ENCODE measurements at places on chromosomes 1 and 21.

DNA sequence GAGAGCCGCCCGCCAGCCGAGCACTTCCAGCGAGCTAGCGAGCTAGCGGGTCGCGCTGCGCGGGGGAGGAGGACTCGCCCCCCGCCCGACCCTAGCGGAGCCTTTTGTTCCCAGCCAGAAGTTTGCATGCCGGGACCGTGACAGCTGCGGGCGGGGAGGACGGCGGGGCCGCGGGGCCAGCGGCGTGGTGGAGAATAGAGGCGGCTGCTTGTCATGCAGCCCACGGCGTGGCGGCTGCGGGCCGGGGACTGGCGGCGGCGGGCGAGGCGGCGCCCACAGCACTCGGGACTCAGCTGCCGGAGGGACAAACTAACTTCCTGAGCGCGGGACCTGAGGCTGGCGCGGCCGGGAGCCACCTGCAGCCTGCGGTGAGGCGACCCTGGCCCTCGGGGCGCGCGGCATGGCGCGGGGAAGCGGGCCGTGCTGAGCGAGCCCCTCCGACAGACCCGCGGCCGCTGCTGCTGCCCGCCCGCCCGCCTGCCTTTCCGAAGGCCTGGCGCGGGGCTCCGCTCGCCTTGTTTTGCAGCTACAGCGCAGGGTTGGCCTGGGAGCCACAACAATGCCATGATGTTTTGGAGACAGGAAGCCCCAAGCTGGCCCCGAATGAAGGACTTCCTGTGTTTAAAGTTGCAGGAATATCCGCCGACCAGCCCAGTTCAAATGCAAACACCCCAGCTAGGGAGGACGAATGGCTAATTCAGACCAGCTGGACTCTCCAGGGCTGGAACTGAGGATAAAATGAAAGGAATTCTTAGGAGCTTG lies 82.2 kb upstream of the BMP8A start:
- DNase-seq: no peak

DNA sequence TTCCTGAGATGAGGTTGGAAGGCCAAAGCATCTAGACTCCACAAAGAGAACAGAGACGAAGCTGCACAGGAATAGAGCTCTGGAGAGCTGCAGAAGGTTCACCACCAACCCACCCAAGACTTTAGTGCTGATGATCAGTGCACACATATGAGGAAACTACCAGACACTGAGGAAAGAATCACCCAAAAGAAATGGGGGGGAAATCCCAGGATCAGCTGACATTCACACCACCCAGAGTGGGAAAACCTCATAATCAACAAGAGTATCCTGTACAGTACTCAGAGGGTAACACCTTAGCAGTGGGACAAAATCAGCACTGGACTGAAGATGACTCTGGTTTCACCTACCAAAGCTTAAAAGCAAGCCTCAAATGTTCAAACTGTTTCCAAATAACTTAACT lies 36.4 kb downstream of the DENND1B start:
- no peak for DNase-seq

GRCh38 chr1:219876798-219877209 lies 51.6 kb downstream of the SLC30A10 start:
- DNase-seq: no peak

DNA sequence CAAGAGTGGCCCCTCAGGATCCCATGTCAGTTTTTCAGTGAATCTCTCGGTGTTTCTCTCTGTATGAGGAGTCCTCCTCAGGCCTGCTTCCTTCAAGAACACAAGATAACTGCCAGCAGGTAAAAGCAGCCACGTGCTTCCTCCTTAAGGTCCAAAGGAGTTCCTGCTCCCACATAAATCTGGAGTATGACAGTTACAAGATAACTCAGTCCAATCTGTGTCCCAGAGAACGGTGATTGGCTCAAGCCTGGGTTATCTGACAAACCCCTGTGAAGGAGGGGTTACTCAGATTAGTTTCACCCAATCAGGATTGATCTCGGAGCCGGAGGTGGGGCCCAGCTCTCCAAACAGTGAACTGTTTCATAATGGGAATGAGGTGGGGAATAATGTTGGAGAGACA lies 5.8 kb upstream of the ANKRD13C start:
- no peak for DNase-seq

DNA sequence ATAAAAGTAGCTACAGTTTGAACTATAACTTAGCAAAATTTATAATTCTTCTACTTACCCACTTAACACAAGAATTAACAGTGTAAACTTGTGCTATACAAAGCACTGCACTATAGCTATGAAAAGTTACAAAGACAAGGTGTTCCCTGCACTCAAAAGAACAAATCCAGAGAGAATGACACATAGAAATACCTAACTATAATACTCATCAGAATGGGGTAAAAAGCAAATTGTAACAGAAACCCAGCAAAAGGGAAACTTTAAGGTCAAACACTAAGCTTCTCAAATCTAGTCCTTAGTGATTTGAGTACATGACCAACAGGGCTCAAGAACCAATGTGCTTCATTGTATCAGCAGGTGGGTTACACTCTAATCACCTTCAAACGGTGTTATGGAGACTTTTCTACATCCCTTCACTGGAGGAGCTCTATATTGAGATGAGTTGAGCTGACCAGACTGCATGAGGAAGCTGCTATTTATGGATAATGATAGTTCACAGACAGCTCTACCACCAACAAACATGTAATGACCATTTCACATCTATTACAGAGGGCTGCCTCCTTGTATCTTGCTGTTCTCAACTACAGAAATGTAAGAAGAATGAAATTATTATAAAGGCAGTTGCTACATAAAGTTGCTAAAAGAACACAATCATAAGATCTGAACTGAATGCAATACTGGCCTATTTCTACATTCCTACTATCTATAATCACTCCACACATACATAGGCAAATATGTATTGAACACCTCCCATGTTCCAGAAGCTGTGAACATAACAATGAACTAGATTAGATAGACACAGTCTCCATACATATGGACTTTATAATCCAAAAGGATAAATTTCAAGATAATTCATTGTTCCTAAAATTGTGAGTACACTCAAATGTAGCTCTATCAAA lies 47.6 kb downstream of the PIK3R3 start:
- DNase-seq: no peak

DNA sequence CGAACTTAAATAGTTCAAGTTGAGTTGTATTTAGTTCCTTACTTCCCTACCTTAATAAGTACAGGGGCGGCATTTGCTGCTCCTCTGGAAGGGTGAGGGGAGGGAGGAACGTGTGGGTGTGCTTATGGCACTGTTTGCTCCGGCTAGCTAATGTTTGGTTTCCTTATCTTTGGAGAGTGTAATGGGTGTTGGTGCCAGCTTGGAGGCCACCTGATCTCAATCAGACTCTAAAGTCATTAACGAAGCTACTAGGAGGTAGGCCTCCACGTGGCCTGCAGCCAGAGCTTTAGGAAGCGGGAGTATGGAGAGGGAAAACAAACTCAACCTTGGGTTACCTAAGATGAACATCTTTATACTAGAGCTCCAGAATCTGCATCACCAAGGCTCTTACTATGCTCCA lies 43.0 kb upstream of the RAP1A start:
- no peak for DNase-seq

DNA sequence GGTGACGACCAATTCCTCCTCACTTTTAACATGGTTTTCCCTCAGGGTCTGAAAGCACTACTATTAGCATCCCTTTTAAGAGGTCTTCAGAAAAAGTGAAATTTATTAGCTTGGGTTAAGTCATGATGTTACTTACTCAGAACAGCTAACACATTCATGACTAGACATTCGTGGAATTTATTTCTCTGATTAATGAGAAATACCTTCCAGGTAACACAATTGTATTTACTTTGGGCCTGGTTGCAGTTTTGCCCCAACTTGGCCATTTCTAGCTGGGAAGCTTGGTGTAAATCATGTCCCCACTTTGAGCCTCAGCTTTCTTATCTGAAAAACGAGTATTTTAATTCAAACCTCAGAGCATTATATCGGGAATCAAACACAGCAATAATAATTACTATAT lies 119.2 kb upstream of the SPATA6 start:
- no peak for DNase-seq

DNA sequence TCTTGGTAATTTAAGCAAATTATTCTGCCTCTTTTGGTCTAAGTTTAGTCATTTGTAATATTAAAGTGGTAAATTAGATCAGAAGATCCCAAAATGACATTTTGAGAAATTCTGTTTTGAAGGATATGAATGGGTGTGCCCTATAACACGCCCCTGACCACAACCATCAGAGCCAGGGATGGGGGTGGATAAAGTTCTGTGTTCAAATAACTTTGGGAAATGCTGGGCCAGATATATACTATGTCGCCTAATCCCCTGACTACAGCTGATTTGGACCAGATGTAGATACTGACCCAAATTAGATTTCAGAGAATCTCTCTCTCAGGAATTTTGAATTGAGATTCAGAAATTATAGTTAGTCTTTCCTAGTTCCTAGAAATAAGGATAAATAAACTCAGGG lies 21.2 kb upstream of the EDEM3 start:
- DNase-seq: no peak
